ENCODE measurements at places on chromosomes 6 and 20. TPM values are rescaled to one million over a fixed set of nuclear protein-coding genes. Genes with fewer than 3 reads are reported as not detected.

Gene SIRPA
- 9.7 TPM for total RNA-seq

GRCh38 chr6:168376120-168376519 lies 56.5 kb upstream of the DACT2 start:
- no peak for DNase-seq

GRCh38 chr6:145836772-145837171 lies 22.2 kb upstream of the FBXO30 start:
- no peak for DNase-seq

Gene LPA
- total RNA-seq, result not detected

Gene ADGRF5
- not detected for total RNA-seq

- peak; percentile 34 for DNase-seq
Observed at GRCh38 chr6:87897663-87898062, 150.0 kb upstream of the SPACA1 start.

DNA sequence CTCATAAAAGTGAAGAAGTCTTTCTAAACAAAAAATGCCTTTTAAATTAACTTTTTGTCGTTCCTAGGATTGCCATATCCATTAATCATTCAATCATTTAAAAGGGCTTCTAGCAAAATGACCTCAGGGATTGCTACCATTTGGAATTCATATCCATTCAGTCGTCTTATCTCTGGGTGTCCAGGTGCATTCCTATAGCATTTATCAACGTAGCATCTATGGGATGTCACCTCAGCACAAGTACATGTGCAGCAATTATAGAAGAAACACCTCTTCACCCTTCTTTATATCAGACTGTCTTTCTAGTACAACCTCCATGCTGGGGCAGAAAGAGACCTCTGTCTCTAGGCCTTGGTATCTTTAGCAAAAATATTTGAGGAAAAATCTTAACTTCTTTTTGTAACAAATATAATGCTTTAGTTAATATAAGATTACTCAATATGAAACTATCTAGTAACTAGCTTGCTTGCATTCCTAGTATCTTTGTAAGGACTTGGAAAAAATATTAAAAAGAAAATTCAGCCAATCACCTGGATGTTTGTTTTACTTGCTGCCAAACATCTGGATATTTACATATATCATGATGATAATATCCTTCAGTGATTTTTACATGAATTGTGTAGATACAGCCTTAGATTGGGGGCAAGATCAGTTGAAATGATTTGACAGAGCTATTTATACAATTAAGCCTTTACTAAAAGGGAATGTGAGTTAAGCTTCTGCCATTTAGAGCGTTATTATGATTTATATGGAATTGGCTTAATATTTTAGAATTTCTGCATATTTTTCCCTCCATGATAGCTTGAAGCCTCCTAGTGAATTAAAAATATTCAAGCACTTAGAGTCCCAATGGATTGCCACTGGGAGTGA lies 356.8 kb downstream of the HDGFL1 start:
- peak; percentile 42 for DNase-seq

All from IMR-90 (cell line).